Natural killer cell (primary cell): ENCODE measurements at places on chromosomes 1 and 21. TPM values are rescaled to one million over a fixed set of nuclear protein-coding genes. Genes with fewer than 3 reads are reported as not detected.
A peak's percentile ranks its signal among the peaks of the same experiment; 100 is the strongest.

DNA sequence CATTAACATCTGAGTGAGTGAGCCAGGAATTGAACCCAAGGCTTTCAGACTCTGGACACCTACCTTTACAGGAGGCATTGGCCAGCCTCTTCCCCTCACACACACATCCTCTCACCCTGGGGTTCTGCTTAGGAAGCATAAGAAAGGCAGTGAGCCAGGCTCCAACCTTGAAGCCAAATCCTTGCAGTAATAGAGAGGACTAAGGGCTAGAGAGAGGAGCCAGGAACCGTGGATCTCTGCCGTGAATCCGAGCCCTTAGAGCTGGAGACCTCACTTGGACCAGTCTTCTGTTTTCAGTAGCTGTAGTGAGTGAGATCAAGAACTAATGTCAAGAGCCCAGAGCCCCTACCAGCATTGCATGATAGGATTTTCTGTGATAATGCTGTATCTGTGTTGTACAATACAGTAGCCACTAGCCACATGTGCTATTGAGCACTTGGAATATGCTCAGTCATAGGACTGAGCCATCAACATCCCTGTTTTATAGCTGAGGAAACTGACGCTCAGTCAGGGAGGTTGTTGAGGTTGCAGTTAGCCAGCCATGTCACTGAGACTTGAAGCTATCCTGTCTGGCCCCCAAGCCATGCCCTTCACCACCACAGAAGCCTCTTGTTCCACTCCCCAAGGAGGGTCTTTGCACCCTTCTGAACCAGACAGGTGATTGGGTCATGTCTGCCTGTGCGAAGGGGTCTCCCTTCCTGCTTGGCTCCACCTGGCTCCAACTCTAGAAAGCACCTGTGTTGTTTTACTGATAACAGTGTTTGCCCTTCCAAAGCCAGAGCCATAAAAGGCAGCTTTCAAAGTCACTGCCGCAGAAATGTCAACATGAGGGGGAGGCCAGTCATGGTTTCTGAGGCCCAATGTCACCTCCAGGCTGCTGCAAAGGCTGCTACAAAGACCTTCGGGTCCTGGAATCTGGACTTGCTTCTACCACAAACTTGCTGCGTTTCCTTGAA is 101.1 kb upstream of the JUN start:
- H3K36me3 ChIP-seq: no peaks in the 10 kb centered on the region
- H3K27me3 ChIP-seq: no peaks in the 10 kb centered on the region
- peak overlapping the region; percentile 31 for H3K27ac ChIP-seq
- H3K4me3 ChIP-seq: no peak overlapping the region

Gene CRB1
- total RNA-seq: 0.83 TPM

Gene BCAS2
- 45.5 TPM for total RNA-seq

DNA sequence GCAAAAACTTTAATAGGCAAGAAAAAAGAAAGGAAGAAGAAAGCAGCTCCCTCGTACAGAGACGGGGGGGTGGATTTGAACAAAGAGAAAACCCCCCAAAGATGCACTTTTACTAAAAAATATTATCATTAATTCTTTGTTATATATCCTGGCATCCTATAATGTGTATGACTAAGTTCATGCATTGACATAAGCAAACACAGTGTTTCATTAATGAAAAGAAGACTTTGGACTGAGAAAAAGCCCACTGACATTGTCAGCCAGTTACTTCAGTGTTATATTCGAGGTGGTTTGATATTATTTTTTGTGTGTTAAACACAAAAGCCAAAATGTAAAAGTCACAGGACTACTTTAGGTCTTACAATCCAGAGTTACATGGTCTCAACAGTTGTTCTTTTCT is 110.1 kb upstream of the DPYD start:
- no peak overlapping the region for H3K4me3 ChIP-seq
- no peaks in the 10 kb centered on the region for H3K27me3 ChIP-seq
- no peaks in the 10 kb centered on the region for H3K36me3 ChIP-seq

Gene CLDN17
- total RNA-seq: not detected

Gene HTR1D
- not detected for total RNA-seq

Gene CR1
- 39.4 TPM for total RNA-seq

Gene NHLH1
- not detected for total RNA-seq

Gene TMEM269
- 0.33 TPM for total RNA-seq

GRCh38 chr1:158028969-158029368 is 35.5 kb downstream of the KIRREL1 start:
- DNase-seq: no peak
- peaks cover 2% of the 10 kb centered on the region for H3K27me3 ChIP-seq
- no peak overlapping the region for H3K4me3 ChIP-seq
- H3K4me1 ChIP-seq: no peaks in the 10 kb centered on the region
- H3K27ac ChIP-seq: no peak overlapping the region

DNA sequence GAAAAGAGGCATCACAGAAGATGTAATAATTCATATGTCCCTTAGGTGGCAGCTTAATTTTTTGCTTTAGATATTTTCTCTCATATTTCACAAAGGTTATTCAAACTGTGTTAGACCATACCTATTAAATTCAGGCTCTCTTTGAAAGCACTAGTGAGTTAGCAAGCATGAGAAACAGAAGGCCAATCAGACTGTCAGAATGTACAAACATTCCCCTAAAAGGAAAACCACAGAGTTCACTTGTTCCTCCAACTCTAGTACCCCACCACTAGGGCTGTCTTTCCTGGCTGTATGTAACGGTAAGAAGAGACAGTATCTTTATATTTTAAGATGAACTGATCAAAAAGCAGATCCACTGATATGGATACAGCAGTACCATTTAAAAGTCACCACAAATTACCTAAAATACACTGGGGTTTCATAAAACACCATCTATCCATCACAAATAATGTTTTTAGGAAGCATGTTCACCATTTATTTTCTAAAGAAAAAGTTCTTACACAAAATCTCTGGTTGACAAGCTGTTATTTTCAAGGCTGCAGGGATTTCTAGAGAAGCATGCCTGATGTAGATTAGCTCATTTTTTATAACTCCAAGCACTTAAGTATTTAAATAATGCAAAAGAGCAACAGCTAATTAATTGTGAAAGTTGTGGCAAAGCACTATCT is 1.8 kb downstream of the ARPC5 start:
- H3K27me3 ChIP-seq: no peaks in the 10 kb centered on the region
- DNase-seq: no peak
- peaks cover 33% of the 10 kb centered on the region for H3K36me3 ChIP-seq
- H3K4me1 ChIP-seq: peaks cover 16% of the 10 kb centered on the region
- peak overlapping the region; percentile 34 for H3K27ac ChIP-seq
- H3K4me3 ChIP-seq: peak overlapping the region; percentile 62

DNA sequence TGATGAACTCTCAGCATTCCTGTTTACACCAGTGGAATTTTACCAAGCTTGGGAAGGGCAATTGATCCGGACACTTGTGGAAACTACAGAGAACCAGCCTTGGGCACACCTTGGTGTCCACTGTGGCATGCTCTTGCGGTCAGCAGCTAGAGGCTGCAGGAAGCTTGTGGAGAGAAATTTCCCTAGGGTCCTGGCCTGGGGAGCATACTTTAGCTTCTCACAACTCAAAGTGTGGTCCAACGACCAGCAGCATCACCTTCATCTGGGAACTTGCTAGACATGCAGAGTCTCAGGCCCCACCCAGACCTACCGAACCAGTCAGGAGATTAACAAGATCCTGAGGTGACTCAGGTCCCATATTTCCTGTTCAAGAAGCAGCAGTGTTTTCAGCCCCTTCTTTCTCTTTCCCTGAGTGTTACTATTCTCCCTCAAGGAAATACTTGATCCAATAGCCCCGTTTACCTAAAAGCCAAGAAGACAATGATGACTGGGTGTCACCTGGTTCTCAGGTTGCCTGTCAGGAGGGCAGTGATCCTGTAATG is 55.7 kb upstream of the KCNE2 start:
- H3K27me3 ChIP-seq: no peaks in the 10 kb centered on the region
- no peak overlapping the region for H3K4me3 ChIP-seq
- no peak for DNase-seq

- no peak overlapping the region for H3K4me3 ChIP-seq
- no peaks in the 10 kb centered on the region for H3K27me3 ChIP-seq
- peak; percentile 63 for DNase-seq
- no peak overlapping the region for H3K27ac ChIP-seq
- H3K4me1 ChIP-seq: no peaks in the 10 kb centered on the region
These were observed 164.2 kb upstream of the C1orf21 start for GRCh38 chr1:184222652-184223052.

DNA sequence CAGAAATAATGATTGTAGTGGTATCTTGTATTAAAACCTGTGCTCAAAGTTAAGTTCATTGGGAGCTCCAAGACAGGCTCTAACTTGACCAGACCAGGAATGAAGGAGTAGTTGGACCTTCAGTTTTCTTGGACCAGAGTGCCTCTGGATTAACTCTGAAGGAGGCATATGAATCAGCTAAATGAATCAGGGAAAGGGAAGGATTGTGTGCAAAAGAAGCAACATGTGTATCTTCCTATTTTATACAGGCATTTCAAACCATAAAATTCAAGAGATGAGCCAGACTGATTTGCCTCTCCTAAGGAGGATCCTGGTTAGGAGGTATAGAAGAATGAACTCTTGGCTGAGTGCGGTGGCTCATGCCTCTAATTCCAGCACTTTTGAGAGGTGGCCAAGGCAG is 71.4 kb downstream of the CC2D1B start:
- H3K4me1 ChIP-seq: no peaks in the 10 kb centered on the region
- H3K27me3 ChIP-seq: no peaks in the 10 kb centered on the region
- DNase-seq: no peak

Gene KNCN
- total RNA-seq: not detected
